ENCODE measurements at places on chromosomes 2 and 18. TPM values are rescaled to one million over a fixed set of nuclear protein-coding genes. Genes with fewer than 3 reads are reported as not detected.

The IL36B gene
- total RNA-seq, result not detected

The DNAH7 gene
- total RNA-seq, result 0.45 TPM

The ZNF532 gene
- 46.6 TPM for total RNA-seq

The RAPGEF4 gene
- total RNA-seq, result 10.4 TPM

The ARHGEF33 gene
- 0.35 TPM for total RNA-seq

The ZFAND2B gene
- 31.3 TPM for total RNA-seq

The AQP12A gene
- not detected for total RNA-seq

GRCh38 chr2:233961905-233962304 lies 44.7 kb downstream of the TRPM8 start:
- no peak for DNase-seq

GRCh38 chr2:33378556-33379210 lies 97.8 kb upstream of the RASGRP3 start:
- DNase-seq, result no peak

GRCh38 chr2:164773635-164774034 lies 68.0 kb downstream of the COBLL1 start:
- DNase-seq, result no peak

DNA sequence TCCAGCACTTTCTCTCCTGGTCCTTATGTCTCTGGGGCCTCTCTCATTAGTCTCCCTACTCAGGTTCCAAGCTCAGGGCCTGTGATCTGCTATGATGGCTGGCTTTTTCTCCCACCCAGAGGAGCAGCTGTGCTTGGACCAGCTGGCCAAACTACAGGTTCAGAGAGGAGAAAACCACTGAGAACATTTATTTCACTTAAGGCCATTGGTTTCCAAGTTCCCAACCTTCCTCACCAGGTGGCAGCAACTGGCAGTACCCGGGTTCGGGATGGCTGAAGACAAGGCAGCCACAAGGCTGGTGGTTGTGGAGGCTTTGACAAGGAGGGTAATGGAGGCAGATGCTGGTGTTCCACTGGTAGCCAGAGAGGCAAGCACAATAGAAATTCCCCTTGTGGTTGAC lies 29.9 kb upstream of the SELENOI start:
- DNase-seq, result no peak

- no peak for DNase-seq
Observed at GRCh38 chr2:152565884-152566727, 151.2 kb downstream of the PRPF40A start.

DNA sequence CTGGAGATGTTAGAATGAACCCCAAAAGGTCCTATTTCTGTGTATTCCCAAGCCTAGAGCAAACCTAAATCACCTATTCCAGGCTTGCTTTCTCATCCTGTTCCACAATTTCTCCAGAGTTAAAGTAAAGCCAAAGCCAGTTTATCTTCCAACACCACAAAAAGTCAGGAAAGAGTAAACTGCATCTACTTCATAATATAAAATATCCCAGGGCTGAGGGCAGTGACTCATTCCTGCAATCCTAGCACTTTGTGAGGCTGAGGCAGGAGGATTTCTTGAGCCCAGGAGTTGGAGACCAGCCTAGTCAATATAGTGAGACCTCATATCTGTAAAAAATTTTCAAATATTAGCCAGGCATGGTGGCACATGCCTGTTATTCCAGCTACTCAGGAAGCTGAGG lies 241.4 kb downstream of the CDH20 start:
- DNase-seq, result no peak

DNA sequence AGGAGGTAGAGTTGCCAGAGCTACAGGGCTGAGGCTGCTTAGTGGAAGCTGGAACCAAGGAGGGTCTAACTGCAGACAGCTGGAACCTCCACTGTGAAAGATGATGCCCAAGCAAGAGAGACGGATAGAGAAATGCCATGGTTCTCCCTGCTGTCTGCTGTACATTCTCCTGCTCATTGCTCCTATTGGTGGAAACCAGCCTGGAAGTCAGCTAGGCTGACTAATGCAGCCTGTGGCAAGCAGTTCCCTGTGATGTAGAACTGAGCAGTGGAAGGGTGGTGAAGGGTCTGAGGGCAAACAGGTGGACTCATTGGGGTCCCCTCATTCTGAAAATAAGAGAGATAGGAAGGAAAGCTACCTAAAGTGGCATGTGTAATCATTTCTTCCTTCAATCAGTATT lies 563.6 kb downstream of the SLC4A3 start:
- no peak for DNase-seq

DNA sequence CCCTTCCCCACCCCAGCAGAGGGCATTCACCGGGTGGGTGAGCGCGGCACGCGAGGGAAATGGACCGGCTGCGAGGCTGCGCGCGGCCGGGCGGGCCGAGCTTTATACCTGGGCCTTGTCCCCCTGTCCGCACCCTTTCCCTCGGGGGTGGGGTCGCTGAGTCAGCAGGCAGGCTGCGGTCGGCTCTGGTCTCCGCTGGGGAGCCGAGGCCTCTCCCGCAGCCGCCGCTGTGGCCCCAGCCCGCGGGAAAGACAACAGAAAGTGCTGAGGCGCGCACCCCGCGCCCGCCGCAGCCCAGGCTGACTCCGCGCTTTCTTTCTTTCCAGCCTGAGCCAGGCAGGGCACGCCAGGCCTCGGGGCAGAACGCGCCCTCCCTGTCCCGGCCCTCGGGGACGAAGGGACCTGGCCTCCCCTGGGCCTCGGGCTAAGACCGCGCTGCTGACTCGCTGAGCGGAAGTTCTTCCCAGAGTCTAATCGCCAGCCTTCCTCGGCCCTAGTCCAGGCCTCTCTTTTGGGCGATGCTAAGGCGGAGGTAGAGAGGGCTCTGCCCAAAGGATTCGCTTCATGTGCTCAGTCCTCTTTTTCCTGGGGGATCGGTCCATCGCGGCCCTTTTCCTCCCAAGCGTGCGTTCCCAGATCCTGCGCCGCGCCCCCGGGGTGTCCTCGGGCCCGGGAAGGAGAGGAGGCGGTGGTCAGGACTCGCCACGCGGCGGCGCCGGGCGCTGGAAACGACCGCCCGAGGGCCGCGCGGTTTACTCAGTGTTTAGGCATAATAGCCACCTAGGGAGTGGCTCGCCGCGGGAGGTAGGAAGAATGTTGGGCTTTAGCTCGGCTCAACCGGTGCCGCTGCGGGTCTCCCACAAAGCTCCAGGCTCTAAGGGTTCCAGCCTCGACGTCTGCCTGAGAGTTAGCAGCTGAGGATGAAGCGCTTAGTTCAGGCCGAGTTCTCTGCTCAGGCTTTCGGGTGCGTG lies at the start of gene CRYBA2:
CRYBA2 (minus strand) TSS at position 78 of the 971 bp plus-strand sequence. CDS start 246 bp downstream, outside the sequence.
- DNase-seq, result no peak

- DNase-seq, result no peak
Observed at GRCh38 chr2:149410701-149411484, 80.5 kb downstream of the LYPD6 start.

DNA sequence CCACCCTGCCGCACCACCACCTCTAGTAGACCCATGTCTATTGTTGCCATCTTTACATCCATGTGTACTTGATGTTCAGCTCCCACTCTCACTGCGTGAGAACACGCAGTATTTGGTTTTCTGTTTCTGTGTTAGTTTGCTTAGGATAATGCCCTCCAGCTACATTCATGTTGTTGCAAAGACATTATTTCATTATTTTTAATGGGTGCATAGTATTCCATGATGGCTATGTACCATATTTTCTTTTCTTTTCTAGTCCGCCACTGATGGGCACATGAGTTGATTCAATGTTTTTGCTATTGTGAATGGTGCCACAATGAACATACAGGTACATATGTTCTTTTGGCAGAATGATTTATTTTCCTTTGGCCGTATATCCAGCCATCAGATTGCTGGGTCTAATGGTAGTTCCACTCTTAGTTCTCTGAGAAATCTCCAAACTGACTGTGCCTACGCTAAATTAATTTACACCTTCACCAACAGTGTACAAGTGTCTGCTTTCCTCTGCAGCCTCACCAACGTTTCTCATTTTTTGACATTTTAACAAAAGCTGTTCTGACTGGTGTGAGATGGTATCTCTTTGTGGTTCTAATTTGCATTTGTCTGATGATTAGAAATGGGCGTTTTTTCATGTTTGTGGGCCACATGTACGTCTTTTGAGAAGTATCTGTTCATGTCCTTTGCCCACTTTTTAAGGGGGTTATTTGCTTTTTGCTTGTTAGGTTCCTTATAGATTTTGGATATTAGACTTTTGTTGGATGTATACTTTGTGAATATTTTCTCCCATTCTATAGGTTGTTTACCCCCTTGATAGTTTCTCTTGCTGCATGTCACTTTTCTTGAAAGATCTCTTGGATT lies 10.5 kb upstream of the ZNF513 start:
- no peak for DNase-seq

- no peak for DNase-seq
Observed at GRCh38 chr2:120566331-120567035, 169.2 kb upstream of the GLI2 start.

GRCh38 chr18:58863539-58864145 lies 1.0 kb upstream of the ZNF532 start:
- DNase-seq, result no peak

GRCh38 chr18:57819671-57820460 lies 16.8 kb upstream of the ATP8B1 start:
- no peak for DNase-seq

GRCh38 chr2:55232863-55233657 lies 572 bp downstream of the RPS27A start:
- DNase-seq, result no peak

DNA sequence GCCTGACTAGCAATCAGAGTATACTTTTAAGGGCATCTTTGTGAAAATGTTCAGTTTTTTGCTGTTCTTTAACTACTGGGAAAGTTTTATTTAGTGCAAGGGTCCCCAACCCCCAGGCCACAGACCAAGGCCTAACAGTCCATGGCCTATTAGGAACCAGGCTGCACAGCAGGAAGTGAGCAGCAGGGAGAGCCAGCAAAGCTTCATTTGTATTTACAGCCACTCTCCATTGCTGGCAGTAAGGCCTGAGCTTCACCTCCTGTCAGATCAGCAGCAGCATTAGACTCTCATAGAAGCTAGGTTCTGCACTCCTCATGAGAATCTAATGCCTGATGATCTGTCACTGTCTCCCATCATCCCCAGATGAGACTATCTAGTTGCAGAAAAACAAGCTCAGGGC lies 17.1 kb upstream of the NR4A2 start:
- no peak for DNase-seq

DNA sequence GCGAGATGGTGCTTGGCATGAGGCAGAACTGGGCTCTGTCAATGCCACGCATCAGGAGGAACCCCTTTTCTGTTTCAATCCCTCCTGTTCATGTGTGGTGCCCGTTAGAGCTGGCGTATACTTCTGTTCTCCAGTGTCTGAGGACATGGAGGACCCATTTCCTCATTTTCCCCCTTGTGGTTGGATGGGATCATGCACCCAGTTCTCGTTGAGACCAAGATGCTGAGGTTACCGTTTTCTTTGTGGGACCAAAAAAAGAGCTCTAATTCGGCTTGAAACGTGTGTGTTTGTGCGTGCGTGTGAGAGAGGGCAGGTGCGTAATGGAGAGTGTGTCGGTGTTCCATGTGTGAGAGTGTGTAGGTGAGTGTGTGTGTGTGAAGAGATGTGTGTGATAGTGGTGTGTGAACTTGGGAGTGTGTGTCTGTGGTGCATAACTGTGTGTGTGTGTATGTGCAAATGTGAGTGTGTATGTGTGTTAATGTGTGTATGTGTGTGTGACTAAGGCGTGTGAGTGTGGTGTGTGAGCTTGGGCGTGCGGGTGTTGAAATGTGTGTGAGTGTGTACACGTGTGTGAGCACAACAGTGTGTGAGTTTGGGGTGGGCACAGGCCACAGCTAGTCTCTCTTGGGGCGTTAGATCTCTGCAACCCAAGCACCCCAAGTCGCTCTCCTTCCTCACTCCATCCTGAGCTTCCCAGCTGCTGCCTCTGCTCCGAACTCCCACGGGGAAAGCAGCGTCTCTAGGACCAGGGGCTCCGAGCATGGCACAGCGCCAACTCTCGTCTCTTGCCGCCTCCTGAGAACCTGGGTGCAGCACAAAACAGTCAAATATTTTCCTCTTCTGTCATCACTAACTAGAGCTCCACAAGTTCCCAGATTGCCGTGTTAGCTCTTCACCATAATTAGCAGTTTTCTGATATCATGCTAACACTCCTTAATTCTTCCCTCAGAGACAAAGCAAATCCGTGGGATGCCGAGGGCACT lies 75.8 kb downstream of the LONRF2 start:
- DNase-seq, result no peak

DNA sequence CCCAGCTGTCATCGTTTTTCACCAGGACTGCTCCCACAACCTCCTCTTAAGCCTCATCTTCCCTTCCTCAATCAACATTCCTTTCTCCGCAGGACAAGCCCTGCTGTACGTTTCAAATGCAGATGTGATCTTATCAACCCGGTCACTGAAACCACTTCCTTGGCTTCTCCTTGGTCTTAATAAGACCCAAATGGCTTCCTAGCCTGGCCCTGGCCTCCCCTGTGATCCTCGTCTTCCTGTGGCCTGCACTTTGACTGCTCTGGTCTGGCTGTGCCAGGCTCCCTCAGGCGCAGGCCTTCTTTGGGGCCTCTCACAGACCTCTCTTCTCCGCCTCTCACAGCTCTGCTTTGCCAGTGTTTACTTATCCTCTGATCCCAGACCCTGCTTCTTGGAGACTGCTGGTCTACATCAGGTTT lies 4.7 kb upstream of the ADNP2 start:
- DNase-seq, result no peak

- DNase-seq, result no peak
Observed at GRCh38 chr18:36496022-36496421, 198.5 kb downstream of the FHOD3 start.

DNA sequence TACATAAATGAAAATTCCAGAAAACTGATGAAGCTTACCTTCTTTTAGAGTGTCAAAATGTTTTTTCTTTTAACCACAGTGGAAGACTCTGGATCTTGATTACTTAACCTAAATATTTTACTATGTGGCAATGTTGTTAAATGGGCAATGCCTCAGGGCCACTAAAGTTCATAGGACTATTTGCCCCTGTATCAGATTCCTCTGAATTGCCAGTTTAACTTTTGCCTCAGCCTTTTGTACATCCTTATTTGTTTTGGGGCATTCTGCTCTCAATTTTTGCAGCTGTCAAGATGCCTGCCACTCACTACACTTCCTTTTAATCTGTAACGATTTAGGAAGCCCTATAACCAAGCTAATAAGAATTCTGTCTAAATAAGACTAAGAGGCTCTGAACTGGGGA lies 31.7 kb upstream of the SERTAD2 start:
- DNase-seq, result no peak

GRCh38 chr2:129490641-129491040 lies 488.8 kb upstream of the RAB6C start:
- no peak for DNase-seq

- DNase-seq, result no peak
Observed at GRCh38 chr2:72515696-72516095, 310.1 kb downstream of the EXOC6B start.

- no peak for DNase-seq
Observed at GRCh38 chr2:59585655-59586054, 967.8 kb downstream of the BCL11A start.

GRCh38 chr2:106187273-106187891 lies 6.7 kb downstream of the UXS1 start:
- no peak for DNase-seq
